ENCODE measurements at places on chromosomes 3 and 15.

- no peaks in the 10 kb centered on the region for H3K27me3 ChIP-seq
- no peak overlapping the region for H3K27ac ChIP-seq
- peaks cover 52% of the 10 kb centered on the region for H3K4me1 ChIP-seq
- no peak for DNase-seq
- H3K36me3 ChIP-seq = no peaks in the 10 kb centered on the region
Observed at GRCh38 chr3:134236505-134237170, 14.0 kb downstream of the RYK start.

DNA sequence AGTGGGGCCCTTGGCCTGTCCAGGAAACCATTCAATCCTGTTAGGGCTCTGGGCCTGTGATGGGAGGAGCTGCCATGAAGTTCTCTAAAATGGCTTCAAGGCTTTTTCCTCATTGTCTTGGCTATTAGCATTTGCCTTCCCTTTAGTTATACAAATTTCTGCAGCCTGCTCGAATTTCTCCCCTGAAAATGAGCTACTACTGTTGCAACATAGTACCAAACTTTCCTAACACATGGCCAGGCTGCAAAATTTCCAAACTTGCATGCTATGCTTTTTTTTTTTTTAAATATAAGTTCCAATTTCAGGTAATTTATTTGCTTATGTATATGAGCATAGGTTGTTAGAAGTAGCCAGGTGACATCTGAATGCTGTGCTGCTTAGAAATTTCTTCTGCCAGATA lies 560.8 kb upstream of the TBL1XR1 start:
- no peak for DNase-seq
- no peaks in the 10 kb centered on the region for H3K27me3 ChIP-seq
- H3K4me1 ChIP-seq = no peaks in the 10 kb centered on the region
- no peak overlapping the region for H3K27ac ChIP-seq

- H3K36me3 ChIP-seq = no peaks in the 10 kb centered on the region
- H3K4me3 ChIP-seq = no peak overlapping the region
- no peak overlapping the region for H3K27ac ChIP-seq
- no peaks in the 10 kb centered on the region for H3K27me3 ChIP-seq
- no peaks in the 10 kb centered on the region for H3K4me1 ChIP-seq
Observed at GRCh38 chr3:46200211-46200610, 7.9 kb downstream of the CCR1 start.

GRCh38 chr15:69456208-69457166 lies 3.9 kb downstream of the RPLP1 start:
- no peak for DNase-seq
- H3K27me3 ChIP-seq = no peaks in the 10 kb centered on the region
- H3K27ac ChIP-seq = no peak overlapping the region
- peaks cover 35% of the 10 kb centered on the region for H3K4me1 ChIP-seq
- peaks cover 28% of the 10 kb centered on the region for H3K36me3 ChIP-seq
- no peak overlapping the region for H3K4me3 ChIP-seq

DNA sequence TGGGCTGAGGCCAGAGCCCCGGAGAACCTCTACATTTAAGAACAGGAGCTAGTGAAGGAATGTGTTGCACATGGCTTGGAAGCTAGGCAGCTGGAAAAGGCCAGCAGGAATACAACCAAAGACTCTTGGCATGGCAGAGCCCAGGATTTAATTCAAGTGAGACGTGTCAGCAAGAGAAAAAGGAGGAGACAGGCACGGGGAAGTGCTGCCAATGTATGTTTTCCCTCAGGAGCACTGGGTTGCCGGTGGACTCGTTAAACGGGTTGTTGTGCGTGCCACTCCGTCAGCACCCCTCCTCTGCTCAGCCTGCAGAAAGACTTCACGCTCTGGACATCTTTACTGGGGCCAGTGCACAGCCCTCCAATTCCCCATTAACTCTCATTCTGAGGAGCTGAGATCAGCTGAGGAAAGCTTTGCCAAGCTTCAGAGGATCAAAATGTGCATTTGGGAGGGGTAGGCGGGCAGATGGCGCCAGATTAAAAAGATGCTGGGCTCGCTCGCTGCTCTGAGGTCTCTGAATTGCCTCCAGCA lies 103.7 kb downstream of the PDZRN3 start:
- no peaks in the 10 kb centered on the region for H3K36me3 ChIP-seq
- no peak overlapping the region for H3K4me3 ChIP-seq
- no peaks in the 10 kb centered on the region for H3K4me1 ChIP-seq

GRCh38 chr3:127690106-127690505 lies 17.4 kb downstream of the ABTB1 start:
- H3K4me1 ChIP-seq = no peaks in the 10 kb centered on the region
- no peaks in the 10 kb centered on the region for H3K27me3 ChIP-seq

DNA sequence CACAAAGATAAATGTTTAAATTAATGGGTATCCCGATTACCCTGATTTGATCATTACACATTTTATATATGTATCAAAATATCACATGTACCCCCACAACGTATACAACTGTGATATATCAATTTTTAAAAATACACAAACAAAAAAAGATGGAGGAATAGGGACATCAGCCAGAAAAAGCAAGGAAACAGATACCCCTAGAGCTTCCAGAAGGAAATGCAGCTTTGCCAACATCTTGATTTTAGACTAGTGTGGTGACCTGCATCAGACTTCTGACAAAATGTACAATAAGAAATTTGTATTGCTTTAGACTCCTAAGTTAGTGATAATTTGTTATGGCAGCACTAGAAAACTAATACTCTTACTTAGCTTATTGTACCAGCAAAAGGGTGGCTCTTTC lies 483.8 kb downstream of the TUSC7 start:
- no peaks in the 10 kb centered on the region for H3K27me3 ChIP-seq
- H3K4me1 ChIP-seq = no peaks in the 10 kb centered on the region
- no peak for DNase-seq
- no peak overlapping the region for H3K27ac ChIP-seq
- H3K4me3 ChIP-seq = no peak overlapping the region

GRCh38 chr3:133448478-133449122 lies 48.7 kb downstream of the BFSP2 start:
- H3K4me1 ChIP-seq = peaks cover 8% of the 10 kb centered on the region
- no peak overlapping the region for H3K27ac ChIP-seq
- peak; percentile 14 for DNase-seq
- H3K36me3 ChIP-seq = no peaks in the 10 kb centered on the region
- no peaks in the 10 kb centered on the region for H3K27me3 ChIP-seq

GRCh38 chr3:35602395-35602936 lies 36.9 kb upstream of the ARPP21 start:
- no peaks in the 10 kb centered on the region for H3K27me3 ChIP-seq
- no peak overlapping the region for H3K4me3 ChIP-seq
- DNase-seq = no peak
- H3K27ac ChIP-seq = no peak overlapping the region

GRCh38 chr3:89606151-89606550 lies 498.7 kb downstream of the EPHA3 start:
- no peaks in the 10 kb centered on the region for H3K36me3 ChIP-seq
- H3K27me3 ChIP-seq = no peaks in the 10 kb centered on the region
- no peaks in the 10 kb centered on the region for H3K4me1 ChIP-seq
- no peak overlapping the region for H3K27ac ChIP-seq

GRCh38 chr3:77931255-77932009 lies 891.5 kb downstream of the ROBO2 start:
- H3K27ac ChIP-seq = no peak overlapping the region
- DNase-seq = no peak
- H3K4me3 ChIP-seq = no peak overlapping the region

DNA sequence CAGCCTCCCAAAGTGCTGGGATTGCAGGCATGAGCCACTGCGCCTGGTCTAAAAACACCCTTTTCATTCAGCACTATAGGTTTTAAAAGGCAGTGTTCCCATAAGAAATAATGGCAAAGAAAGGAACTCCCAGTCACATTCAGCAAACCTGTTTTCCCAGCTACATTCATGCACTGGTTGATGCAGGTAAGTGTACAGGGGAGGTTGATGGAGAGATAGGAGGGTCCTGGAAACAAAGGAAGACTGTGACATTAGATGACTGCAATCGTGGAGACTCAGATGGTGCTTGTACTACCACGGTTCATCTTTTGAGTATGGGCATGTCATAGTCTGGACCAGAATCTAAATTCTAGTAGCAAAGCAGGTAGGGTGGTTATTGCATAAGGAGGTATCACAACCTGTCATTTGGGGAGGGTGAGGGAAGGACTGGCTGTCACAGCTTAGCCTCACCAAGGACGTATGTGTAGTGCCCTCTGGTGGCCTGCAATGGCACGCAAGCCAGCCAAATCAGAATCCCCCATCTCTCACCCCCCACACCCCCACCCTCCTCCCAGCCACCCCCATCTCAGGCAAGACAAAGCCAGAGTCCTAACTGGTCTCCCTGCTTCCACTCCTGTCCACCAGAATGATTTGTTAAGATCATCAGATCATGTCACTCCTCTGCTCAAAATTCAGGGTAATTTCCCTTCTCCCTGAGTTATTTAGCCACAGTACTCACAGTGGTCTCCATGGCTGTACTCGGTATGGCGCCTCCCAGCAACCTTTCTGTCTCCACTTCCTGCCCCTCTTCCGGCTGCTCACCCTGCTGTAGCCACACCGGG lies 28.8 kb upstream of the UBL7 start:
- no peak overlapping the region for H3K4me3 ChIP-seq
- H3K4me1 ChIP-seq = peaks cover 10% of the 10 kb centered on the region
- H3K27me3 ChIP-seq = no peaks in the 10 kb centered on the region
- H3K36me3 ChIP-seq = no peaks in the 10 kb centered on the region
- DNase-seq = peak; percentile 63

DNA sequence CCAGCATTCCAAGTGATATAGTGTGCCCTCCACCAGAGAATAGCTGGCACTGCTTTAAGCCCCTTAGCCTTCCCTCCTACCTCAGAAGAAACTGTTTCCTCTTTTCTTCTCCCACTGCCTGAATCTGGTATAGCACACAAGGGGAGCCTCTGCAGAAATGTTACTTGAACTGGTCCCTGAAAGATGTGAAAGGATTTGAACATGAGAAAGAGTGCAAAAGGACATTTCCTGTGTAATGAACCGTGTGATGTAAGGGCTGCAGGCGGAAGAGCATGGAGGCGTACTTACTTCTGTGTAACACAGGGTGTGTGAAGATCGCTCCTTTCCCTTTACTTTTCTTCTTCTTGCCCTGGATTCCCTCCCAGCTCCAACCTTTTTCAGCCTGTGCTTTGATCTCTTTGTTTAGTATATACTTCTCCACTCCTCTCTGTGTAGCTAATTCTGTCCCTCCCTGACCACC lies 8.4 kb downstream of the TMOD3 start:
- no peak overlapping the region for H3K27ac ChIP-seq
- peaks cover 67% of the 10 kb centered on the region for H3K4me1 ChIP-seq
- no peaks in the 10 kb centered on the region for H3K36me3 ChIP-seq
- H3K4me3 ChIP-seq = no peak overlapping the region
- no peak for DNase-seq

GRCh38 chr15:88334436-88334835 lies 77.9 kb upstream of the NTRK3 start:
- no peak overlapping the region for H3K4me3 ChIP-seq
- H3K27ac ChIP-seq = no peak overlapping the region
- no peaks in the 10 kb centered on the region for H3K4me1 ChIP-seq
- H3K27me3 ChIP-seq = peaks cover 7% of the 10 kb centered on the region

GRCh38 chr15:42171122-42171521 lies 14.7 kb upstream of the PLA2G4F start:
- no peak overlapping the region for H3K4me3 ChIP-seq
- peaks cover 67% of the 10 kb centered on the region for H3K36me3 ChIP-seq
- H3K27ac ChIP-seq = no peak overlapping the region
- H3K27me3 ChIP-seq = no peaks in the 10 kb centered on the region

GRCh38 chr3:54862526-54862925 lies 65.3 kb downstream of the LRTM1 start:
- H3K4me1 ChIP-seq = no peaks in the 10 kb centered on the region
- H3K27me3 ChIP-seq = no peaks in the 10 kb centered on the region
- H3K27ac ChIP-seq = no peak overlapping the region
- no peak overlapping the region for H3K4me3 ChIP-seq

DNA sequence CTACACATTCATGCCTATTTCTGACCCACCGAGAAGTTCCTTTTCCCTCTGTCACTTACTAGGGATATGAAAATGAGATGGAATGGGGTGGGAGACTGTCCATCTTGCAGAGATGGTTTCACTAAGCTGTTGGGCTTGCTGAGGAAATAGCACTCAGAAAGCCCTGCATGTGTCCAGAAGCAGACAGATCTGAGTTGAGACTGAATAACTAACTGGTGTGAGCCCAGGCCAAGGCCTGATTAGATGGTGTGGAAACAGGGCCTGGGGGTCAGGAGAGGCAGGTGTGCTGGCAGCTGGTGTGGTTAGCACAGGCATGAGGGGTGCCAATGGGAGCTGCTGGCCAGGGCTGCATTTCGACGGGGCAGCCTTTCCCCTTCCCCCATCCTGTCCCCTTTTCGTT lies 72.1 kb downstream of the CLSTN2 start:
- DNase-seq = no peak
- H3K4me1 ChIP-seq = no peaks in the 10 kb centered on the region
- H3K27me3 ChIP-seq = no peaks in the 10 kb centered on the region
- H3K4me3 ChIP-seq = no peak overlapping the region

DNA sequence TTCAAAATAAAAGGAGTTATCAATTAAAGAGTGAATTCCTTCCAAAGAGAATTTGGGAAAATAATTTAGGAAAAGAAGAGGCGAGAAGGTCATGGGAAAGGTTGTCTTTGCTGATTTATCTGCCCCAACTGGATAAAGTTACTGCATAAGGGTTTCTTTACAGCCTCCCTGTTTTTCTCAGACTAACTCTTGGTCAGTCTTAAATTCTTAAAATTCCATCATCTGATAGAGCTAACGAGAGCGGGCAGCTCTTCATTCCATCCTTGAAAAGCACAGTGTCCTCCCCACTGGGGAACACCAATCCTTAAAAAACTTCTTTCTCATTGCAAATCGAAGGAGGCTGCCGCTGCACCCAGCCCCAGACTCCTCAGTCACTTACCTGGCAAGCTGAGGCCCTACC lies 107.2 kb downstream of the PGPEP1L start:
- H3K27ac ChIP-seq = no peak overlapping the region
- no peaks in the 10 kb centered on the region for H3K36me3 ChIP-seq
- H3K4me3 ChIP-seq = no peak overlapping the region

- H3K27ac ChIP-seq = peak overlapping the region; percentile 57
- H3K36me3 ChIP-seq = no peaks in the 10 kb centered on the region
- DNase-seq = no peak
- H3K27me3 ChIP-seq = no peaks in the 10 kb centered on the region
Observed at GRCh38 chr15:101087172-101087769, 164.6 kb downstream of the CHSY1 start.

DNA sequence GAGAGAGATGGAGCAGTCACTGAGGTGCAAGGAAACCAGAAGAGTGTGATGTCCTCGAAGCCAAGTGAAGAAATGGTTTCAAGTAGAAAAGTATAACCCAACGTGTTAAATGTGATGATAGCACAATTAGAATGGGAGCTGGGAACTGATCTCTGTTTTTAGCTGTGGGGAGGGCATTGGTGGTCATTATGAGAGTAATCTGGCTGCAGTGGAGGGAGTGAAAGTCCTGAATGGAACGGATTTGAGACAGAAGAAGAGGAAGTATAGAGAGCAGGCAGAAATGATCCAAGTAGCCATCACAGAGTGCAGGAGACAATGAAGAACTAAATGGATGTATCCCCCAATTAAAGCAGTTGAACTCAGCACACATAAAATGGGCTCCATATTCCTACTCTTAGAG lies 235.3 kb downstream of the IGSF11 start:
- H3K36me3 ChIP-seq = no peaks in the 10 kb centered on the region
- DNase-seq = no peak
- H3K4me3 ChIP-seq = no peak overlapping the region
- no peak overlapping the region for H3K27ac ChIP-seq
- no peaks in the 10 kb centered on the region for H3K27me3 ChIP-seq

- no peak overlapping the region for H3K27ac ChIP-seq
- no peaks in the 10 kb centered on the region for H3K4me1 ChIP-seq
- peaks cover 5% of the 10 kb centered on the region for H3K27me3 ChIP-seq
- H3K4me3 ChIP-seq = no peak overlapping the region
Observed at GRCh38 chr15:69820819-69821218, 276.9 kb downstream of the TLE3 start.
